Fibroblast of skin of back (primary cell): ENCODE measurements at places on chromosomes 11 and 22.

- no peak for DNase-seq
Measured at GRCh38 chr11:107257710-107258109, 199.9 kb downstream of the CWF19L2 start.

DNA sequence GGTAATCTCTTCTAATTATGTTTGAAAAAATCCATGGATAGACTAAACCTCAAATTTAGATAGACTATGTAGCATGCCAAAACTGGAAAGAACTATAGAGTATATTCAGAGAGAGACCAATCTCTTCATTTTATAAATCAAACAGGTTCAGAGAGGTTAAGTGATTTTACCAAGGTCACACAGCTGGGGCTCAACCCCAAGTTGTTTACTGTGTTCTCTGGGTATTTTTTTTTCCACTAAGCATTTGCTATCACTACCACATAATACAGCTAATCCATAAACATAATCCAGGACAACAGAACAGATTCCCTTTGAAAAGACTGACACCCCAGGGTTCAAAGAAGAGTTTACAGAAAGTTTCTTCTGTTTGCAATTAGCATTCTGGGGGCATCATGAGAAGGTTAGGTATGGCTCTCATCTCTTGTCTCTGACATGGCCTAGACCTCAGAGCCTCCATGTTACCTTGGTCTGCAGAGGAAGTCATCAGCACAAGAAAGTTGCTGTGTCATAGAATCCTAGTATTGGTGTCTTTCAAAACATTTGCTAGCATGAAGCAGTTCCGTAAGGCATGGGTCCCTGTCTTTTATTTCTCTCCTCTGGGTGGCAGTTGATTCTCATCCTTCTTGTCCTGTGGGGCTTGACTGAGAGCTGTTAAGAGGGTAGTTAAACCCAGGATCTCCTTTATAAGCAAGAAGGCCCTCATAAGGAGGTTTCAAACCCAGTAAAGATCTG lies 94.5 kb upstream of the HSD17B12 start:
- DNase-seq = no peak

- DNase-seq = no peak
Measured at GRCh38 chr22:45836418-45837169, 140.4 kb downstream of the WNT7B start.

GRCh38 chr11:133636711-133637355 lies 104.5 kb upstream of the OPCML start:
- no peak for DNase-seq

- peak; percentile 74 for DNase-seq
Measured at GRCh38 chr22:20436307-20436767, 1.3 kb downstream of the SCARF2 start.

- no peak for DNase-seq
Measured at GRCh38 chr22:40243891-40244290, 66.2 kb downstream of the TNRC6B start.

GRCh38 chr11:12303421-12304149 lies 73.8 kb upstream of the PARVA start:
- DNase-seq = peak; percentile 57
